ENCODE measurements at places on chromosomes 6 and 20.

DNA sequence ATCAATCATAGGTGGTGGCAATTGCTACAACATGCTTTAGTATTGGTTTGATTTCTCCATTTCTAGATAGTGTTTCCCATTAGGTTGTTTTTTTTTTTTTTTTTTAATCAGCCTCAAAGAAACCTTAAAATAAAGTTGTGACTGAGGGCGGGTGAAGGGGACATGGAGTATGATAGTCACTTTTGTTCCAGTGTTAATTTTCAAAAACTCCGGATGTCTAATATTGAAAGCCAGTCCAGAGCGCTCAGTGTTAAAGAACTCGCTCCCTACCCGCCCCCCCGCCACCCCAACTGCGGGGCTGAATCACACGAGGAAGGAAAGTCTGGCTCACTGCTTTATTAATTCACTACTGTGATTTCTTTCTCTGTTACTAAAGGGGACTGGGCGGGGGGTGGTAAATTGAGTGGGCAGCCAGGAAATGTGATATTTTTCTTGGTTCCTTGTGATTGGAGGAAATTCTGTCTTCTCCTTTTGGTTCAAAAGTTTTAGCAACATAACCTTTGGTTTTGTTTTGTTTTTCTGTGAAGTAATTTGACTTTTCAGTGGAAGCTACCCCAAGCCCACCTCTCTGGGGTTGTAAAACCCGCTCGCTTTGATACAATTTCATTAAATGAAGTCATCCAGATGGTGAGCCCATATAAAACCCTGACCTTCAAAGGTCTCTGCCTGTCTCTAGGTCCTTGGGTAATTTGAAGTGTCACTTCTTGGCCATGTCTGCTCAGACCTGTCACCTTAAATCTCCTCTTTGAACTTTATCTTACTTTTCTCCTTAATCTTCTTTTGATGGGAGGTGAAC lies 38.0 kb downstream of the TNFAIP3 start:
- peak; percentile 26 for DNase-seq

- DNase-seq, result no peak
Observed at GRCh38 chr6:133693565-133693964, 195.3 kb upstream of the TCF21 start.

GRCh38 chr20:32577023-32577422 lies 8.1 kb downstream of the NOL4L start:
- no peak for DNase-seq

- no peak for DNase-seq
Observed at GRCh38 chr6:136772685-136773472, 19.4 kb downstream of the MAP3K5 start.

- no peak for DNase-seq
Observed at GRCh38 chr20:257419-257818, at the start of gene DEFB132. TSS of gene DEFB132 (plus strand) at chr20:257724. CDS start at chr20:257779, 55 bp downstream.

- DNase-seq, result no peak
Observed at GRCh38 chr20:5608104-5608441, 142.1 kb upstream of the SHLD1 start.

DNA sequence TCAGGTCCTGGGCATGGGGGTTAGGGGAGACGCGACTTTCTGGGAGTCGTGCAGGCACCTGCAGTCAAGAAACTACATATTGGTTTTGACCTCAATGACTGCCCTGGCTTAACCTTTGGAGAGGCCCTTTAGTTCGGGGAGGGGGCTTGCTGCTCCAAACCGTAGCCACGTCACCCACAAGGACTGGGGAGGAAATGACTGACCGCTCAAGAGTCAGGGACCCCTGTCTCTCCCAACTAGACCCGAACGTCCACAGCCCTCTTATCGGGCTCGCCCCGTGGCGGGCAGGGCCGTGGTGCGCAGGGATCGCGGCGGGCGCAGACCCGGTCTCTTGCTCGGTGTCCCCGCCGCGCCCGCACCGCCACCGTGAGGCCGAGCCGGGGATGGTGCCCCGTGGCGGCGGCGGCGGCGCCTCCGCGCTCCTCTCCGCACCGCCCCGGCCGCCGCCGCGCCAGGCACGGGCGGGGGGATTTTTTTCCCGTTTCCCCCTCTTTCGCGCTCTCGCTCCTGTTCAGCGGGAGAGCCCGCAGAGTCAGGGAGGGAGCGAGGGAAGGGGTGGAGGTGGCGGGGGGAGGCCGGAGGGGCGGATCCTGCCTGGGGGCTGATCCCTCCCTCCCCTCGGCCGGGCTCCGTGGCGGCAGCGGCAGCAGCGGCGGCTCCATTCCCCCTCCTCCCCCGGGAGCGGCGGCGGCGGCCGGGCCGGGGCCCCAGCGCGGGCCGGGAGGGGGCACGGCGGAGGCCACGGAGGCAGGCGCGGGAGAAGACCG lies at the start of gene BRPF3:
Gene BRPF3 (plus strand): TSS at position 632 of the 767 bp plus-strand sequence. CDS start 3,579 bp downstream, outside the sequence.
- DNase-seq, result peak; percentile 70

DNA sequence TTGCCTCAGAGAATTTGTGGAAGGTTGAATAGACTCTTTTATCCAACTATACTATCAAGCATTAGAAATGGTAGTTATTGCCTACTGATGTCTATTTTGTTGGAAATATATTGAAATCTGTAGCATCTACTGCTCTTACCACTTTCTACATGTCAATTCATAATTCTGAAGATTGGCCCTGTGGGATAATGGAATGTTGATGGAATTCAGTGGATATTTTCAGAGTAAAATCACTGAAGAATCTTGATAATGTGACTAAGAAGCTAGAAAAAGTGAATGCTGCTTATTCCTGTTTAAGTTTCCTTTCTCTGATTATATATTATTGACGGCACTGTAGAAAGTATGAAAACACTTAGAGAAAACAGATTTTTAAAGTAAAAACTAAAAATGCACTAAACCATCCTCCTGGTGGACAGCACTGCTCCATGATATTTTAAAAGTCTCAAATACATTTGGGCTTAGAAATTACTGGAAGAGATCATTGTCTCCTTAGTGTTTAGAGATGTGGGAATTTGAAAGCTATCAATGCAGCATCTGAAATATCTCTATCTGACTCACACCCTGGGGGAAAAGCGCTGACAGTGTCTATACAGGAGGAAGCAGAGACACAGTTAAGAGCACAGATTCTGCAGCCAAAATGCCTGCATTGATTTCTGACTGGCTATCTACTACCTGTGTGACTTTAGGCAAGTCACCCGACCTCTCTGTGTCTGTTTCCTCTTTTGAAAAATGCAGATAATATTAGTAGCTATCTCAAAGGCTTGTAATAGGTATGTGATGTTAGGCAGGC lies 37.9 kb upstream of the RCAN2 start:
- no peak for DNase-seq

- no peak for DNase-seq
Observed at GRCh38 chr6:6654599-6655575, 66.4 kb downstream of the LY86 start.

- DNase-seq, result peak; percentile 52
Observed at GRCh38 chr6:155373276-155373675, 59.0 kb upstream of the TFB1M start.

DNA sequence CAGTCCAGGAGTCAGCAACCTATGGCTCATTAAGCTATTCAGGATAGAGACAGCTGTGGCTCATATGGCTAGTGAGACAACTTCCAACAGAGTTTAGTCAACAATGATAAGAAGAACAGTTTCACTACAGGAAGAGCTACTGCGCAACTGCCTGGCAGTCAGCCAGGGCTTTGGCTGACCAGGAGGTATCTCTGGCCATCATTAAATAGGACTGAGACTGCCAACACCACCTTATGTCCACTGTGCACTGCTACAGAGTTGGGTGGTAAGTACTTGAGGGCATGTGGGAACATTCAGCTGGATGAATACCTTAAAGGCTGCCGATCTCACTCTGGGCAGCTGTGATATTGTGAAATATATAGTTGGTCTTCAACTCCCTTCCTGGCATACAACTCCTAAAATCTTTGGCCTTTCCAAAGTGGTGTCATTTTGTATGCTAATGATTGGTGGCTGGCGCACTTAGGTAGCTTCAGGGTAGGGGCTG lies 52.2 kb upstream of the FAM83C start:
- peak; percentile 84 for DNase-seq

- DNase-seq, result no peak
Observed at GRCh38 chr20:15711177-15711576, 862.1 kb downstream of the KIF16B start.

DNA sequence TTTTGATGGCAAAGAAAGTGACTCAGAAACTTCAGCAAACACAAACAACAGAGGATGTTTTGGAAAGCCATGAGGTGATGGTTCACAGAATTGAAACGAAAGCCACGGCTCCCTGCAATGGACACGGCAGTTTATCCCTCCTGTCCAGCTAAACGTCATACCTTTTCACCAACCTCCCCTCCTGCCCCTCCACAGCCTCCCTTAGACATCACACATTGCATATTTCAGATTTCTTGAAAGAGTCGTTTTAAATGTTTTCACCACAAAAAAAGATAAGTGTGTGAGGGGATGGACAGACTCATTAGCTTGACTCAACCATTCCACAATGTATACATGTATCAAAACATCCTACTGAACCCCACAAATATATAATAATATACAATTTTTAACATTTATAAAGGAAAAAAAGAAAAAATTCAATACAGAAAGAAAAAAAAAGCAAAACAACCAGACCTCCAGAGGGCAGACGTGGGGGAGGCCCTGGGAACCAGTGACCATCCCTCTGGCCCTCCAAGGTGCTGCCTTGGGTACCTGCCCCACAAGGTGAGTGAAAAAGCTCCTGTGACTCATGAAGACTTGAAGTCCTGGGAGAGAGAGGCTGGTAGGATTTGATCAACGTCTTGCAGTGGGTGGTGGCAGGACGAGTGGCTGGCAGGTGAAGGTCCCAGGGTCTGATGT lies 117.2 kb upstream of the THBS2 start:
- DNase-seq, result no peak

- DNase-seq, result no peak
Observed at GRCh38 chr6:100899202-100899601, 18.1 kb upstream of the ASCC3 start.

DNA sequence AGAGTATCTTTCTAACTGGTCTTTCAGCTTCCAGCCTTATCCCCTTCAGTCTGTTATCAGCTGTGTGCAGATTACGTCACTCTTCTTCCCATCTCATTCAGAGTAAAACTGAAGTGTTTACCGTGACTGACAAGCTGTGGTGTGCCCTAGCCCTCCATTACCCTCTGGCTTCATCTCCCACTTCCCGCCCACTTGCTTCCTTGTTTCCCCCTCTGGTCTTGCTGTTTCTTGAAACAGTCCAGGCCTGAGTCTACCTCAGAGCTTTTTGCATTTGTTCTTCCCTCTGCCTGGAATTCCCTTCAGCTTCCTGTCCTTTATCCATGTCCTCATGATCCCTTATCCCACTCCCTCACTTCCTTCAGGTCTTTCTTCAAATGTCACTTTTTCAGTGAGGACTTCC lies 66.9 kb downstream of the CARMIL1 start:
- DNase-seq, result no peak

DNA sequence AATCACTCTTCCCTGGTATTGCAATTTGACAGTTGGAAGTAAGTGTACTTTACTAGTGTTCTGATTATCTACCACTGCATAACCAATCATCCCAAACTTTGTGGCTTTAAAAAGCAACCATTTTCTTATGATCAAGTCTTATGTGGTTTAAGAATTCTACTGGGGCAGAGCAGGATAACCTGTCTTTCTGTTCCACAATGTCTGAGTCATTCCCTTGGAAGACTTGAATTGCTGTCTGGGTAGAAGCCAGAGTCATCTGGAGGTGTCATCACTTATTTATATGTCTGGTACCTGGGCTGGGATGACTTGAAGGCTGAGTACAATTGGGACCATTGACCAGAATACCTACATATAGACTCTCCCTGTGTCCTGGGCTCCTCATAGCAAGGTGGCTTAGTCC lies 644.3 kb downstream of the HDGFL1 start:
- DNase-seq, result no peak
